Stimulated activated CD4-positive, alpha-beta T cell treated with anti-CD3 and anti-CD28 coated beads, Interleukin-15, amount 100 ng/mL, for 24 hours (primary cell): ENCODE measurements at places on chromosomes 1 and 21.

- no peak for DNase-seq
Observed at GRCh38 chr1:111745675-111746613, 6.7 kb upstream of the INKA2 start.

DNA sequence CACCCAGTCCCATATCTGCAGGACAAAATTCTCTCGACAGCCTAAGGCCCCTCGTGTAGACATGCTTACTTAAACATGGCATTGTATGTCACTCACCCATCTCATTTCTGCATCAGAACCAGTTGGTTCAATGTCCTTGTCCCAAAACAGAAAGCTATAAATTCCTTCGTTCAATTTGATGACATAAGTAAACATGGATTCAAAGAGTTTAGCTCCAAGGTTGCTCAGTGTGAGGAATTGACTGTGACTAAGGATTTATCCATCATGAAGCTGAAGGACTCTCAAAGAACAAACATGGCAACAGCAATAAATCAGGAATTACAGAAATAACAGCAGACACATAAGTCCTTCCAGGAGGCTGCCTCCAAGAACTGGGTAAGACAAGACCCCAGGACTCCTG, 237.2 kb downstream of the TOMM20 start:
- no peak for DNase-seq

DNA sequence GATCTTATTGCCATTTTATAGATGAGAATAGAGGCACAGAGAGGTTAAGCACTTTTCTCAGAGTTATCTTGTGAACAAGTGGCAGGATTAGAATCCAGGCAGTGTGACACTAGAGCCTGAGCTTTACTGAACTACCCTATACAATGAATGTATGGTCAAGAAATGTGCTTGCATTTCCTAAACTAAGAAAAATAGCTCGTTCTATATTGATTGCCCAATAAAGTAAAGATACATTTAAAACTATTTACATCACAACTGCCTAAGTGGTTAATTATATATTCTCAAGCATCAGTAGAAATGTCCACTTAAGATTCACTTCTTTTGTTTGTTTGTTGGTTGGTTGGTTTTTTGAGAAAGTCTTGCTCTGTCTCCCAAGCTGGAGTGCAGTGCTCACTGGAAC, 91.6 kb downstream of the ZFYVE9 start:
- DNase-seq, result no peak

- no peak for DNase-seq
Observed at GRCh38 chr1:19437891-19438294, 47.4 kb downstream of the CAPZB start.

- no peak for DNase-seq
Observed at GRCh38 chr1:21478356-21478755, 30.9 kb upstream of the ALPL start.

GRCh38 chr1:51303751-51304251, 26.6 kb downstream of the TTC39A start:
- DNase-seq, result peak; percentile 52

DNA sequence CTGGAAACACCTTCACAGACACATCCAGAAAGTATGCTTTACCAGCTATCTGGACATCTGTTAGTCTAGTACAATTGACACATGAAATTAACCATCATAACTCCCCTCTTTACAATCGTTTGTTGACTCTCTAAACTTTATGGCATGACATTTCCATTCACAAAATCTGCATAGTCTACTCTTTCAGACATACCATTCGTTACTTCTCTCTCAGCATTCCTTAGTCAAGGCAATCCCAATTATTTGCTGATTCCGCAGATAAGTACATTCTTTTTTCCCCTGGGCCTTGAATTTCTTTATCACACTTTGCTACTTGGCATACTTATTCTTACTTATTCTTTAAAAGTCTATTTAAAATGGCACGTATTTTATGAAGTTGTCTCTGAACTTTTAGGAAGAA, 15.1 kb upstream of the CRB1 start:
- DNase-seq, result no peak
